CD8-positive, alpha-beta T cell (primary cell): ENCODE measurements at places on chromosomes 11 and 22.

DNA sequence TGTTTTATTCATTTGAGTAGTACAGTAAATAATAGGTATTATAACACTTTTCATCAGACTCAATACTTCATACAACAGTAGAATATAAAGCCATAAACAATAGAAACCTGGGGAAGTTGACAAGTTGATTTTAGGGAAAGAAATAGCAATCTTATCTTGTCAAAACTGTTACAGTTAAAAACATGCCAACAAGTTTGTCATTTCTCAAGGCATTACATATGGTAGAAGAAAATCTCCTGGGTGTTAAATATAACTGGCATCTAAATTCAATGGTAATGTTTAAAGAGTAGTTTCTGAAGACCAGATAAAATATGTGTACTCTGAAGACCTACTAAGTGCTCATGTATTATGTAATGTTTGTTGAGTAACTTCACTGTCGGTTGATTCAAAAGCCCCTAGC lies 75.1 kb downstream of the LRRC4C start:
- DNase-seq: no peak

DNA sequence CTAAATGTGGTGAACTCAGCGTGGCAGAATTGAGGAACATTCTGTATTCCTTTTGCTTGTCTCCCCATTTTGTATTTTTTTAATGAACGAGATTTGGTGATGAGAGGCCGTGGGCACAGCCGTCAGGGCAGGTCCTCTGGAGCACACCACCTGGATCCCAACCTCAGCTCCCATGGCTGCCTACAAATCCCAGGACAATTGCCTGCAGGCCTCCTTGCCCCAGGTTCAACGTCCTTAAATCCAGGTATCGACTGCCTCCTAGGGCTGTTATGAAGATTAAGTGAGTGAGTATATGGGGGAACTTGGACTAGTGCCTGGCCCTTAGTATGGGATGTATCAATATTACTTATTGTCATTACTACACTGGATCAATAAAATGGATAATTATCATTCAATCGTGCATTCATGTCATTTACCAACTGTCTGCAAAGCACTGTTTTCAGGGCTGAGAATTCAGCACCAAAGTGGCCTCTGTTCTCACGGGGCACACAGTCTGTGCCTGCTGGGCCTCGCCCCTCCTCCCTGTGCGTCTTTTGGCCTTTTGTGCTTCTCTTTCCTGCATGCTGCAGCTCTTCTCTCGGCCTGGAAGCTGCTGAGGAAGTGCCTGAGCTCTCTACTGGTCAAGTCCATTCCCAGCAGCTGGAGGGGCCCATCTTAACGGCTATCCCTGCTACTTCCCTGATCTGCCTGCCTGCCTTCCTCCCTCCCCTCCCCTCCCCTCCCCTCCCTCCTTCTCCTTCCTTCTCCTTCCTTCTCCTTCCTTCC lies 1343.7 kb downstream of the BRD1 start:
- DNase-seq: no peak

DNA sequence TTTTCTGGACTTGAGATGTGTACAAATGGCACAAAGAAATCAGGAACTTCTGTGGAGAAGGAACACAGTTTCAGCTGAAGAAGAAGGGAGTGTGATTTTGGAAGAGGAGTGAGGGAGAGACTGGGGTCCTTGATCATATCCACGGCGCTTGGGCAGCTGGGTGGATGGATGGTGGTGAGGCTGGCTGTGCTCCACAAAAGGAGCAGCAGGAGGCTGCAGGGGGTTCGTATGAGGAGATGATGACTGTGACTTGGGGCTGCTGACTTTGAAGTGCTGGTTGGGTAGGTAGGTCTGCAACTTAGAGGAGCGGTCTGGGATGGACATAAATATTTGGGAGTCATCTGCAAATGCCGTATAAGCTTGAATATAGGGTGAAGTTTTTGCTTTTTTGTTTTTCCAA lies 1.3 kb upstream of the DCHS1 start:
- no peak for DNase-seq

- peak; percentile 2 for DNase-seq
These were observed 465 bp downstream of the MAPK1 start for GRCh38 chr22:21866833-21867527.

- no peak for DNase-seq
These were observed 399.2 kb downstream of the TBC1D22A start for GRCh38 chr22:47161631-47162030.
